NB4 (cell line): ENCODE measurements at places on chromosomes 13 and 19.

- no peak for DNase-seq
Measured at GRCh38 chr13:29745704-29746103, 104.7 kb downstream of the UBL3 start.

DNA sequence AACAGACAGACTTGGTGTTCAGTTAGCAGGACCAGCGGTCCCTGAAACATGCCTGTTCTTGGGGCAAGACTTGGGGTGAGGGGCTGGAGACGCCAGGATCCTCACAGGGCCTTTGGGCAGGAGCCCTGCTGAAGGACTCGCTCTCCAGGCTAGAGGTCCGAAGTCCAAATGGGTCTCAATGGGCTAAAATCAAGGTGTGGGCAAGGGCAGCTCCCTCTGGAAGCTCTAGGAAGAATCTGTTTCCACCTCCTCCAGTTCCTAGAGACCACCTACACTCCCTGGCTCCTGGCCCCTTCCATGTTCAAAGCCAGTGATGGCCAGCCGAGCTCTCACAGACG lies 111.3 kb downstream of the TUBA3C start:
- no peak for DNase-seq

DNA sequence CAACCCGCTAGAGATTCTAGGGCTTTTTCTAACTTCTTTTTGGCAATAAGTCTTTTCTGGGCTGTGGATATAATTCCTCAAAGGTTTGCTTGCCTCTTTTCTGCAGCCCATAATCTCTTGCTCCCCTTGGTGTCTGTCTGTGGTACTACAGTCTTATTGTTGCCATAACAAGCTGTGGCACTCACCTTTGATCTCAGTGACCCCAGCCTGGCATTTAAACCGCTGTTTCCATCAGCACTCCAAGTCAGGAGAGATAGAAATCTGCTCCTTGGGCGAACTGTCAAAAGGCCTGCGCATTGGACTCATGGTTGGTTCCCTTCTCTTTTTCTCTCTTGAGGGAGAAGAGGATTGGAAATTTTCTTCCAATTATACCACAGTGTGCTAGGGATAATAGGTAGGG lies 14.5 kb upstream of the MPHOSPH8 start:
- peak; percentile 53 for DNase-seq

DNA sequence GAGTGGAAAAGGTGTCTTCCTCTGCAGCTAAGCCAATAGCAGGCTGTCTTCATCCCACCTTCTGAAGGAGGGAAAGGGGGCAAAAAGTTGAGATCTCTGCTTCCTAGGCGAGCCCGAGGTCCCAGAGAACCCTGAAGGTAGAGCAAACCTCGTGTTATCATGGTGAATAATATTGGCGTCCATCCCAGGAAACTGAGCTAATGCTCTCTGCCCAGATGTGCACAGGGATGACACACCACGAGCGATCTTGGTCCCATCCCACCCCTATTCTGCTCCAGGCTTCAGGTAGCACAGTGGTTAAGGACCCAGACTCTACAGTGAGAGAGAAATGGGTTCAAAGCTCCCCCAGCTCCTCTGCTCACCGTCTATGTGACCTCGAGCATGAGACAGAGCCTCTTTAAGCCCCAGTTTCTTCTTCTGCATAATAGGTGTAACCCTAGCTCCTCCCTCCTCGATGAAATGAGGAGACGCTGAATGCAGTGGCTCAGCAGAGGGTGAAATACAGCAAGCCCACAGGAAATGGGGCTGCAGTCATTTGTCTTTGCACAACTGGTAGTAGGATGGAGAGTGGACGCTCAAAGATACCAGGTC lies 9.9 kb upstream of the CEACAM20 start:
- no peak for DNase-seq

DNA sequence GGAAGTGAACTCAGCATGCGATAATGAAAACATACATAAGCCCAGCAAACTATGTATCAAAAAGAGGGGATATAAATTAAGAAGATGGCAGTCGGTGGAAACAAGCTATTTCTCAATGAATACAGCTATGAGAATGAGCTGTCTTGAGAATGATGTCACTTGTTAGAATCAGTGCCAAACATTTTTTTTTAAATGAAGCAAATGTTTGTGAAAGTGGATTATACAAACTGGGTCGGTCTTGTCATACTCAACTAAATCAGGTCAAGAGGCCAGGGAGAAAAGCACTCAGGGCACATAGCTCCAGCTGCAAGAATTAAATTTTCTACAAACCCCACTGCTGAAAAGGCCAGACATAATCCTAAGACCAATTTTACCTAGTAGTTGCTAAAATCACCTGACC lies 1048.4 kb downstream of the SLITRK1 start:
- no peak for DNase-seq

DNA sequence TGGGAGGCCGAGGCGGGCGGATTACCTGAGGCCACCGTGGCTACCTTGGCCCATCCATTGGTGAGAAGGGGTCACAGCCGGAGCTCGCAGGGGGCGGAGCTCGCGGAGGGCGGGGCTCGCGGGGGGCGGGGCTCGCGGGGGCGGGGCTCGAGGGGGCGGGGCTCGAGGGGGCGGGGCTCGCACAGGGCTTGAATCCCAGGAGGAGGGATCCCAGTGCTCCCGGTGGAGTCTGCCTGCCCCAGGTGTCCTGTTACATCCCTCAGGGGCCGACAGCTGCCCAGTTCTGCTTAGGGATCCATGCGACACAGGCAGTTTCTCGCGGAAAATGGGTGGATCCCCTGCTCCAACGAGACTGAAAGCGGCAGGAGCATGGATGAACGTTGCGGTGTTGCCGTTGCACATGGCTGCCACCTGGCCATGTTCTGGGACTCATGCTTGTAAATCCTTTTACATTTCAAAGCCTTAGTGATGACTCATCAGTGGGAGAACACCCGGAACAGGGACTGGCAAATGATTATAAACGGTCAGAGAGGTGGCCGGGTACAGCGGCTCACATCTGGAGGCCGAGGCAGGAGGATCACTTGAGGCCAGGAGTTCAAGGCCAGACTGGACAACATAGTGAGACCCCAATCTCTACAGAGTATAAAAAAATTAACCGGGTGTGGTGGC lies 25.1 kb downstream of the TMPRSS9 start:
- DNase-seq = peak; percentile 61

DNA sequence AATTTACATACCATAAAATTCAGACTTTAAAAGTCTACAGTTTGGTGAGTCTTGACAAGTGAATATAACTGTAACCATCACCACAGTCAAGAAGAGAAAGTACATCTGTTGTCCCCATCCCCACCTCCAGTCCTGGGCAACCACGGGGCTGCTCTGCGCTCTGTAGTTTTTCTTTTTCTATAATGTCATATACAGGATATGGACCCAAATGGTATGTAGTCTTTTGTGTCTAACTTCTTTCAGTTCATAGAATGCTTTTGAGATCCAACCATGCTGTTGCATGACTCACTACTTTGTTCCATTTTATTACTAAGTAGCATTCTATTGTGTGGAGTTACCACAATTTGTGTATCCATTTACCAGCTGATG lies 103.9 kb downstream of the DOCK9 start:
- no peak for DNase-seq

DNA sequence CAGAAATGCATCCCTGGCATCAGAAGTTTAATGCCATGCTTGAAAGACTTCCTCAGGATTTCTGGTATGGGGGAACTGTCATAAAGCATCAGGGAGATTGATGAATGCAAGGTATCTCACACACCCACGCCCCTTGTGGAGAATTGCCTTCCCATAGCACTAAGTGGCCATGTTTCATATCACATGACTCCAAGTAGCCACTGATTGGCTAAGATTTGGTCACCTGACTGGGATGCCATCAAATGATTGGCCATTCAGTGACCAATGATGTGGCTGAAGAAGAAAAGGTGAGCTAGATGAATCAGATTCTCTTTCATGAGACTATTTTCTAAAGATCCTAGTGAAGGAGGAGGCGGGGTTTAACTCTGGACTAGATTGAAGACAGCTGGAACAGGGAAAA lies 7.3 kb downstream of the KLK8 start:
- peak; percentile 22 for DNase-seq

- DNase-seq = no peak
Measured at GRCh38 chr13:48476686-48477085, 56.2 kb downstream of the RCBTB2 start.

DNA sequence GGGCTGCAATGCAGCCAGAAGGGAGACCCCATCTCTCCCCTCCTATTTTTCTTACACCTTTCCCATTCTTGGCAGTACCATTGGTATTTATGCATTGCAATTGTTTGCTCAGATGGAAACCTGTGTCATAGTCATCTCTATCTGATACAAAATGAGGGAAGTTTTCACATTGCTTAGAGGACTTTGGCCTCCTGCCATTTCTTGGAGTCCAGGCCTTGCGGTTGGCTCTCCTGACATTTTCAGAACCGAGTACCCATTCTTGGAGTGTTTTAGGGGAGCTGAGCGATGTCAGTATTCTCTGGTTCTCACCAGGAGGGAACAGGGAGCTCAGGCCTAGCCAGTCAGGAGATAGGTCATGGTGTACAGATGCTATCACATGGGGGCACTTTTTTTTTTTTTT lies 1.5 kb downstream of the SIN3B start:
- DNase-seq = no peak

- no peak for DNase-seq
Measured at GRCh38 chr19:31718898-31719297, 369.7 kb upstream of the TSHZ3 start.

DNA sequence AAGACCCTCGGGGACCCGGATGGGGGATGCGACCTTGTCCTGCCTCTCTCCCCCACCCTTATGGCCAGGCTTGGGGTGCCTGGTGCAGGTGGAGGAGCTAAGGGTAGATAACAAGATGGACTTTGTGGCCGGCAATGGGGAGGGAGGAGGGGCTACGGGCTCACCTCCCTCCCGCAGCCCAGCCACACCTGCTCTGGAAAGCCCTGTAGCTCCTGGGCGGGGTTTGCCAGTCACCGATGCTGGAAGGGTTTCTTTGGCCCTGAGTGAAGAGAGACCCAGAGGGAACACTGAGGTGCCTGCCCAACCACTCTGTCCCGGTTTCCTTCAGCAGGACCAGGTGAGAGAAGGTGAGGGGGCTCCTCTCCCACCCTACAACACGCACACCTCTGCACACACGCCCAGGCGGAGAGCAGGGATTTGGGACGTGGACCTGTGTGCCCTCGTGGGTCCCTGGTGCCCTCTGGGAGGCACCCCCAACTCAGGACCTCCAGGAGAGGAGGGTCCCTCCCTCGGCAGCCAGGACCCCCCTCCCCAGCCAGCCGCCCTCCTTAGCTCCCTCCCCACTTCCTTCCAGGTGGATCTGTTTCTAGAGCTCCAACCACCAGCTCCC lies at the start of gene FUT2:
FUT2 (plus strand) TSS at position 229 of the 610 bp plus-strand sequence. CDS start 6,986 bp downstream, outside the sequence.
- DNase-seq = no peak

DNA sequence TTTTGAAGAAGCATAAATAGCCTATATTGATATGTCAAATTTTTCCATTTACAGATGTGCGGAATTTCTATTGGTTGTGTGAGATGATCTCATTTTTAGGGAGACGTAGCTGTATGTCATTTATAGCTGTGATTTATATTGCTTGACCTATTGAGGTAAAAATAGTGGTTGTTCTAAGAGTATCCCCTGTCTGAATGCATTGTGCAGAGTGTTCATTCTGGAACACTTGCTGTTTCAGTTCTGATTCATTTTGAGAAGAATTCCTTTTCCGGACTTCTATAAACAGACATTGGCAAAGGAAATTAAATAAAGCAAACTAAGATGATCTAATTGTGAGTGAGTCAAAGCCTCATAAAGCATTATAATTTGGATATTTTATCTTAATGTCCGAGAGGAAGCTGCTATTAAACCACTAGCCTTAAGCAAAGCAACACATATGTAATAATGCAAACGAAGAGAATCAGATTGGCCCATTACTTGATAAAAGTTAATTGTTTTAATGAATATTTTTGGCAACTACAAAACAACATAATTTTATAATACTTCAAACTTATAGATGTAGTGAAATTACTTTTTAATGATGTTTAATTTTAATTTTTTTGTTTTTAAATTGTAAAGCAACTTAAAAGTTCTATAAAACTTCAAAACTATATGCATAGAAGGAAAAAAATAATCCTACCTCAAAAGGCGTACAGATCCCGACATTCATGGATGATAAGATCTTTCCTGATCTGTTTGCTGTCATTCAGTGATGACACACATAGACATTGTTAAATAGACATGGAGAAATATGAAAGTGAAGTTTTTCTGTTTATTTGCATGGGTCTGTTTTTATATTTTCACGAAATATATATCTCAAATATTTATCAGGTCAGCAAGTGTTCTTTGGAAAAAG lies 942.6 kb upstream of the SLC10A2 start:
- DNase-seq = no peak

GRCh38 chr19:13864667-13865570 lies 12.0 kb upstream of the NANOS3 start:
- no peak for DNase-seq

DNA sequence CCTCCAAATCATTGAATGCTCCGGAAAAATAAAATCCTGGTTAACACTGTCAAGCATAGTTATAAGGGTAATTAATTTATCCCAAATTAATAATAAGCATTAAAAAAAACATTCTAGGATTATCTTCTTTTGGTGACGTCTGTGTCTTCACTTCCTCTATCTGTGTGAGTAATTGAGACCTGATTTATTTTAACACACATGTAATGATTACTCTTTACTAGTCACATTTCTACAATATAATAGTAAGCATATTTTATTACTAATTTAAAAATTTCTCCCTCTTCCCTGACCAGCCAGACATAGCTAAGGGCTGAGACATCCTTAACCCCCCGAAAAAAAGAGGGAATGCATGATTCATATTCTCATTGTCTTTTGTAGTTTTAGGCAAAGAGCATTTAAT lies 2.3 kb downstream of the FNDC3A start:
- no peak for DNase-seq

- DNase-seq = no peak
Measured at GRCh38 chr19:16463991-16464575, 7.7 kb downstream of the EPS15L1 start.

- no peak for DNase-seq
Measured at GRCh38 chr13:47826471-47826870, 174.6 kb downstream of the SUCLA2 start.

DNA sequence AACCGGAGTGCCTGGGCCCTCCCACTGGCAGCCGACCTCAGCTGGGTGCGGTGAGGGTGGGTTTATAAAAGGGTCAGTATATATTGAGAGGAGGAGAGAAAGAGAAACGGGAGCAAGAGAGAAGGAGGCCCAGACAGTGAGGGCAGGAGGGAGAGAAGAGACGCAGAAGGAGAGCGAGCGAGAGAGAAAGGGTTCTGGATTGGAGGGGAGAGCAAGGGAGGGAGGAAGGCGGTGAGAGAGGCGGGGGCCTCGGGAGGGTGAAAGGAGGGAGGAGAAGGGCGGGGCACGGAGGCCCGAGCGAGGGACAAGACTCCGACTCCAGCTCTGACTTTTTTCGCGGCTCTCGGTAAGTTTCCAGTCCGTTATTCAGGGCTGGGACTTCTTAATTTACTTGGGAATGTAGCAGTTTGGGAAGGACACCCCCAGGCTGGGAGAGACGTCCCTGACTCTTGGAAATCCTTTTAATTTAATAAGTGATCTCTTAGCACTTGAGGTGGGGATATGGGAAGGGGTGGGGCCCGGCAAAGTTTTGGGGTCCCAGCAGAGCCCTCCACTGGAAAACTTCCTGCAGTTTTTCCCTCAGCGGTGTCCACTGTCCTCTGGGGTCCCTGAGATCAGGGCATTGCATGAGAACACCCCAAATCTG lies at the start of gene EMP3:
EMP3 (plus strand) TSS at position 288 of the 646 bp plus-strand sequence. CDS start 1,293 bp downstream, outside the sequence.
- DNase-seq = peak; percentile 99

GRCh38 chr19:6113616-6114188 lies 3.4 kb upstream of the RFX2 start:
- DNase-seq = no peak
